ENCODE measurements at places on chromosomes 12 and 14.

DNA sequence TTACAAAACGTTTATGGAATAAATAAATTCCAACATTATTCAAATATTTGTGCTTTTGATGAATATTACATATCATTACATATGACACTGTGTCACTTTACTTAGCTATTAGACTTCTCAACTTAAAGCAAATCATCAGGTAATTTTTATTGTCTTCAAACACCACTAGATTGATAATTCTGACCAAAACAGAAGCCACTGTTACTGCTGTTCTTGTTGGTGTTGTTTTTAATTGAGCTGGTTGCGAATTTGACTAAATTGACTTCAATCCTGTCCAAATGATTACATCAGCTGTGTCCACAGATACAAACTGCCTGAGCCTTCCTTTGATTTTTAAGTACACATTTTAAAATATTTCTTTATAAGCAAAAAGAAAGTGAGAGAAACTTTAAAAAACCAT lies 29.2 kb downstream of the PRKD1 start:
- no peak for DNase-seq

- no peak for DNase-seq
Measured at GRCh38 chr14:55274751-55275150, 3.5 kb downstream of the FBXO34 start.

DNA sequence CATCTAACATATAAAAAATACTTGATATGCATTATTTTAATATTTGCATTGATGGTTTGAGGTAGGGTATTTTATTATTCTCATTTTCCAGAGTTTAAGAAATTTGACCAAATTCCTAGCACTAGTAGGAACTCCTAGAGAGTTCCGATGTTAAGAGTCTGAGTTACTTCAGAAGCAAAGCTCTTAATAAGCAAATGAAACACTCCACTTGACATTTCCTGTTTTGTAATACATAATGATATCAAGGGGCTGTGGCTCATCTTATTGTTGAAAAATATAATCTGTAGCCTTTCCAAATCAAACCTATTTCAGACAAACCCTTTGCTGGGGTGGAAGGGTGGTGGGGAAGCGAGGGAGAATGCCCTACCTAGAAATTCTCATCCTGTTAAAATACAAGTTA lies 355.5 kb downstream of the DIO2 start:
- DNase-seq: no peak

GRCh38 chr14:65502676-65503124 lies 90.2 kb downstream of the FUT8 start:
- no peak for DNase-seq

- no peak for DNase-seq
Measured at GRCh38 chr12:85747941-85748495, 88.2 kb downstream of the RASSF9 start.

- DNase-seq: no peak
Measured at GRCh38 chr14:82422230-82422629, 888.6 kb upstream of the SEL1L start.

- DNase-seq: no peak
Measured at GRCh38 chr12:131121705-131122405, 168.1 kb downstream of the ADGRD1 start.

DNA sequence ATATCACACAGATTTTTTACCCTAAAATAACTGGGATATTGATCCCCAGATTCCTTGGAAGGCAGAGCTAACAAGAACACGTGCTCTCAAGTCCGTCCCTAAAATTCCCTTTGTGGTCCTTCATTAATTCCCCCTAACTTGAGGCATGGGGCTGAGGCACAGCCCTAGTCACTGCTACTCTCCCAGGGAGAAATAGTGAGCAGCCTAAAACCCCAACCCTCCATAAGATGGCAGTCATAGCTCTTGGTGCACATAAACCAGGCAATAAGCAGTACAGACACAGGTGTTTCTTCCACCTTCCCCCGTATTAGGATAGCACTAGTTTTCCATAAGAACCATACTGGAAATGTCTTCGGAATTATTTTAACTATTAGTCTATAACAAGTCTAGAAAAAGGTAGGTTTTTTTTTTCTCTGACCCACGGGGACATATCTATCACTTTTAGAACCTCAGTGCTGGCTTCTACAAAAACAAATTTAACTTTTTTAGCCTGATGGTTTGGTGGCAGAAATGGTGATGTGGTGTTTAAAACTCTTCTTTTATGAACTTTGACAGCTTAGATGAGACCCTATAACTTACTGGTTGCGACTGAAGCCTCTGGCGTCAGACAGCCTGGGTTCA lies 3.1 kb upstream of the ARHGEF40 start:
- DNase-seq: no peak

Data from activated T-helper 1 cell treated with anti-CD3 and anti-CD28 coated beads, Interleukin-2, amount 50 U/mL, for 16 hours (primary cell).